Upper lobe of left lung (tissue), 6 donors: ENCODE measurements at places on chromosomes 12 and 14.

DNA sequence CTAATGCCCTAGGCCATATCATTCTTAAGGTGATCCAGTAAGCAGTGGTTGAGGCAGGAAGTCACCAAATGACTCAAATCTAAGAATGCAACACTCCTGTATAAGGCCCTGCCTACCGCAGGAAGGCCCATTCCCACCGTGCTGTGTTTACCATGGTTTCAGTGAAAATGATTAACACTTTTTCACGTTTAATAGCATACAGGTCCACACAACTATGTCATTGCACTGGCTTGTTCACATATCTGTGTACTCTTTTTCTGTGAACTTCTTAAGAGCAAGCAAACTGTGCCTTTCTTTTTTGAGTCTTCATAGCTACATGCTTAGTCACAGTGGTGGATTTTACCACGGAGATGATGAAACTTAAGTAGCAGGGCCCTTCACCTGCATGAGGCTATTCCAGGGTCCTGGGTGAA is 214.9 kb downstream of the CNTN1 start:
- no peak for DNase-seq

- DNase-seq = no peak
These were observed 6.0 kb upstream of the SLC24A4 start for GRCh38 chr14:92316937-92317336.

GRCh38 chr12:1666215-1666614 is 24.7 kb upstream of the ADIPOR2 start:
- no peak for DNase-seq

DNA sequence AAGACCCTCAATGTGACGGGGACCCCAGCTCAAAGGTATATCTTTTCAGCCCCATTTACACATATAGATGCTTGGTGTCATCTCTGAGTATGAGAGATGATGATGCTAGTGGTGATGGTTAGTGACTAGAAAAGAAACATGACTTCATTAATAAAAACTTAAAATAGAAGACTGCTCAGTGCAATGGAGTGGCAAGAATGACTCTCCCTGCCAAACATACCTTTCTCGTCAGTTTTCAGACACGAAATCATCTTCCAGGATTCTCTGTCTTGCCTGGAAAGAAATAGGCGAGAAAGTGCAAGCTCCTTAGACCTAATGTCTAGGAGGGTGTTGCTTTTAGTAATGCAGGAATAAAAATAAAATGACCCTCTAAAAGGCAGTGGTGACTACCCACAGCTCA is 71.7 kb downstream of the TPH2 start:
- no peak for DNase-seq

- DNase-seq = no peak
These were observed 260.0 kb downstream of the CACNA1C start for GRCh38 chr12:2312770-2313169.

DNA sequence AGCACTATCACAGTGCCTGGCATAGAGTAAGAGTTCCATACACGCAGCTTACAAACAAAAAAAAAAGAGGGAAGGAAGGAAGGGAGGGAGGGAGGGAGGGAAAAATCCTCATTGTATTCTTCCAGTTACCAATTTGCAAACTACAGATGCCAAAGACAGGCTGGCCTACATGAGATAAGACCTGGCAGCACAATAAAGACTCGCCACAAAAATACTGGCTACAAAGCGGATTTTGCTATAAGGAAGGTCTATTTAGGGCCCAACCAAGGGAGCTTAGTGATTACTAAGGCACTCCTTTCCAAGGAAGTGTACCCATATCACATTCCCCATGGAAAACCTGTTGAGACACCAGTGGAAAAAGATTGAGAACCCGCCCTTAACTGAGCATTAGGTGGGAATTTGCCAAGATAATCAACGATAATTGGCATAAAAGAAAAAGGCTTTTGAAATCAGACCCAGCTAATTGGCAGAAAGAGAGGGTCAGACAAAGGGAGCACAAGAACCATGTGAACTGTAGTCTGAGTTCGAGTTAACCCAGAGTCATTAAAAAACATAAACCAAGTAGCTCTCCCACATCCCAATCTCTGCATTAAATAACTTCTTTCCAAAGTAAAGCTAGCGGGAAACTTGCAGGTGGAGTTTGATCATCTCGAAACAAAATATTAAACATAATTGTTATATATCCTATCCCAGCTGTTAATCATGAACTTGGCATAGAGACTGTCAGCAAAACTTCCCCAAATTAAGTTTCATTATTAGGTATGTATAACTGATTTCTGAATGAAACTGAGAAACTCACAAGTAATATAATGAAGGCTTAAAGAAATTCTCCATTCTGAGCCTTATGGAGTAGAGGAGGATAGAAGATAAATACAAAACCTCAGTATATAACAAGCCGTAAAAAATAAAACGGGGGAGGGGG is 50.1 kb downstream of the PHLDA1 start:
- DNase-seq = no peak

DNA sequence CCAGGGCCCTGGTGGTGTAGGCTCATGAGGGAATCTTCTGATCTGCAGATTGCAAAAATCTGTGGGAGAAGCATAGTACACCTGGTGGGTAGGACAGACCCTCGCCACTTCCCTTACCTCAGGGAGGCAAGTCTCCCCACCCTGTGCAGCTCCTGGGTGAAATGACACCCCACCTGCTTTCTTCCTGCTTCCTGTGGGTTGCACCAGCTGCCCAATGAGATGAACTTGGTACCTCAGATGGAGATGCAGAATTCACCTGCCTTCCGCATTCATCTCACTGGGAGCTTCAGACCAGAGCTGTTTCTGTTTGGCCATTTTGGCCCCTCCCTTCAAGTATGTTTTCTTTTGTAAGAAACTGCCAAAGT is 4.7 kb downstream of the CLEC2D start:
- no peak for DNase-seq

- no peak for DNase-seq
These were observed 1766.9 kb upstream of the SEL1L start for GRCh38 chr14:83300476-83301064.

- DNase-seq = no peak
These were observed 55.2 kb downstream of the MAP1LC3B2 start for GRCh38 chr12:116614194-116614915.

DNA sequence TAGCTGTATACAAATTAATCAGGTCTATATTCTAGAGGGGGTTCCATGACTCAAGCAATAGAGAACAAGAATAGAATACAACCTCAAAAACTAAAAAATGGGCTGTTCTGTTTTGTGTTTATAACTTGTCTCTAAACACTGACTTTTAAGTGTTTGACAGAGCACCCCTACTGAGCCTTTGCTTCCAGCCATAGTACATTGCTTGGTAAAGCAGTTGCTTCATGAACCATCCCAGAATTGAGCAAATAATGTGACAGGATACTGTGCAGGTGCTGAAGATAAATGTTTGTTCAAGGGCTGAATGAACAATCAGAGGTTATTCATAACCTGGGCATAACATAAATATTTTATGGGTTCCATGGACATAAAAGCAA is 11.5 kb downstream of the SPTSSA start:
- no peak for DNase-seq

GRCh38 chr14:72126561-72126960 is 194.3 kb downstream of the RGS6 start:
- no peak for DNase-seq

GRCh38 chr12:52175371-52176350 is 16.2 kb downstream of the KRT80 start:
- DNase-seq = no peak

DNA sequence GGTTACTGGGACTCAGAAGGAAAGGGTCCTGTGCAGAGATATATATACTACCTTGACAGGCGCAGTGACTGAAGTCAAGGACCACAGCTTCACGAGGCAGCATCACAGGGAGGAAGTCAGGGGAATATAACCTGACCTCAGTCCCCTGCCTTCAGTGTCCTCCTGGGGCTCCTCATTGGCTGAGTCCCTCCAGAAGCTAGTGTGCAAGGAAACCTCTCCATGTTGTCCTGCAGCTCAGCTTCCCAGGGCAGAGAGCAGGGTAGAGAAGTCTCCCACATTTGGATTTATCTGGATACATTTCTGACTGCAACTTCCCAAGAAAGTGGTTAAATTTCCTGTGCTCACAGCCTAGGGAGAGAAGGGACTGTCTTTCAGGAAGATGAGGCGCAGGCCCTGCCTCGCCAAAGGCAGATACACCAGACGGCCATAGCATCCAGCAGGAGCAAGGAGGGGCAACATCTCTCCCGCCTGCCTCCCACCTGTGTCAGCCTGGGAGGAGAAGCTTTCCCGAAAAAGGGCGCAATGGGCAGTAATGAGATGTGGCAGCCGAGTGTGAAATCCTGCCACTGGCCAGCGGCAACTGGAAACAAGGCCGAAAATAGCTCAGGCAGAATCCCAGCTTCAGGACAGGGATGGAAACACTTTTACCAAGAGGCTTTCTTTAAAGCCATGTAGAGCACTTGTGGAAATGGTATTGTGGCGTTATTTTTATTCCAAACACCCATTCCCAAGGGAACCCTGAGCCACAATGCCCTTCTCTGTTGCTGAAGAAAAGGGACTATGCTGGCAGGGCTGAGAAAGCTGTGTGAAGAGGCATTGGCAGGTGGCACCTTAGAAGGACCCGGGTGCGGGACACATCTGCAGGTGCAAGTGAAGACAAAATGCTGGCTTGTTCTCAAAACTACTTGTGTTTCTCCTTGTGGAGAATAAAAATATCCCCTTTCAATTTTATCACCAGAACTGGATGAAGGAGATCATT is 54.9 kb upstream of the HIF1A start:
- peak; percentile 6 for DNase-seq

GRCh38 chr14:21199611-21200560 is 44.0 kb upstream of the OR5AU1 start:
- no peak for DNase-seq

DNA sequence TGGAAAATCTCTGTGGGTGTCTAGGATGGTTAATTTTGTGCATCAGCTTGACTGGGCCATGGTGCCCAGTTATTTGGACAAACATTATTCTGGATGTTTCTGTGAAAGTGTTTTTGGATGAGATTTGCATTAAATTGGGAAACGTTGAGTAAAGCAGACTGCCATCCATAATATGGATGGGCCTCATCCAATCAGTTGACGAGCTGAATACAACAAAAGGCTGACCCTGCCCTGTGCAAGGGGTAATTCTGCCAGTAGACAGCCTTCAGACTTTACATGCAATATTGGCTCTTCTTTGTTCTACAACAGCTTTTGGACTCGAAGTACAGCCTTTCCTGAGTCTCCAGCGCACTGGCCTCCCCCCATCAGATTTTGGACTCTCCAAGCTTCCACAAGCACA is 1.5 kb upstream of the CDKN3 start:
- no peak for DNase-seq

- no peak for DNase-seq
These were observed 1.3 kb downstream of the RAD52 start for GRCh38 chr12:948238-948637.

DNA sequence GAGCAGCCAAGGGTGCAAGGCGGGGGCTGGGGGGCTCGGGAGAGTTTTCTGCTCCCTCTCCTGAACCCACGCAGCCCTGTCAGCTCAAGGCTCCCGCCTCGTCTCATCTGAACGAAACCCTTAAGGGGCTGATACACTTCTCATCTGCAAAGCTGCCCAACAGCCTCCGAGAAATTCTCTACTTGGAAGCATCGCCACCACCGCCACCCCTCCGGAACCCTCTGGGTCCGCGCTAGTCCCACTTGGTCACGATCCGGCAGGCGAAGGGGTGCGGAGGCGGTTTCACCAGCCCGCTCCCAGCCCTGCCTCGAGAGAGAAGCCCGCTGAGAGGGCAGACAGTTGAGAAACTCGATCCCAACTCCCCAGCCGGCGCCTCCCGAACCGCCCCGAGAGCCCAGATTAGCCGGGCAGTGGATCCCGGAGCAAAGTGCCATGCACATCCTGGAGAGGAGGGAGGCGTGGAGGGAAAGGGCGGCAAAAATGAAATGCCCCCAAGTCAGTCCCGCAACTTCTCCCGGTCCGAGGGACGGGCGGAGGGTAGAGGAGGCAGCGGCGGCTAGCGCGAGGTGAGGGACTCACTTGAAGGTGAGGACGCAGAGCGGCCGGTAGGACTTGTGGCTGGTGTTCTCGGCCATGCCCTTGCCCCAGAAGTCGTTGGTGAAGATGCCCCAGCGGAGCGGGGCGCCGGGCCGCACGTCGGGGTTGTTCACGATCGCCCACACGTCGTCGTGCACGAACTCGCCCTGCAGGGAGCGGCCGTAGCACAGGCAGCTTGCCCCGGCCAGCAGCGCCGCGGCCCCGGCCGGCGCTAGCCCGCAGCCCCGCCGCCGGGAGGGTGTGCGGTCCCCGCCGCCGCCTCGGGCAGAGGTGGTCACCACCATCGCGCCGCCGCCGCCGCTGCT is 620 bp downstream of the TMTC1 start:
- DNase-seq = peak; percentile 89

- no peak for DNase-seq
These were observed 277.7 kb downstream of the VRK1 start for GRCh38 chr14:97074856-97075255.

- DNase-seq = peak; percentile 35
These were observed 42.2 kb upstream of the CAPRIN2 start for GRCh38 chr12:30796891-30797371.

- no peak for DNase-seq
These were observed 12.3 kb downstream of the PRPF40B start for GRCh38 chr12:49635656-49636055.

GRCh38 chr14:98229656-98230366 is 1042.2 kb downstream of the BCL11B start:
- no peak for DNase-seq

DNA sequence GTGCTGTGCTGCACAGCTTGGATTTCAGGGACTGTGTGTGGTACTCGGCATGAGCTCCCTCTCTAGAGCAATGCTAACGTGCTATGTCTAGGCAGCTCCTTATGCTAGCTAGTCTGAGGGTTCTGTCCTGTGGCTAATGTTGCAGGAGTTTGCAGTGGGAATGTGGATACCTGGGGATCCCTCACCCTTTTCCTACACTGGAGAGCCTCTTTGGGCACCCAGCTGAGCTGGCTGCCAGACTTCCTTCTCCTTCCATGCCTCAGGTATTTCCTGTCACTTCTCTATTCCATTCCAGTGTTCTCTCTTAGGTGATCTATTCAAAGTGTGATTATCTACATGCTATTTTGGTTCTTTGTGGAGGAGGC is 64.9 kb downstream of the FBXO33 start:
- no peak for DNase-seq

DNA sequence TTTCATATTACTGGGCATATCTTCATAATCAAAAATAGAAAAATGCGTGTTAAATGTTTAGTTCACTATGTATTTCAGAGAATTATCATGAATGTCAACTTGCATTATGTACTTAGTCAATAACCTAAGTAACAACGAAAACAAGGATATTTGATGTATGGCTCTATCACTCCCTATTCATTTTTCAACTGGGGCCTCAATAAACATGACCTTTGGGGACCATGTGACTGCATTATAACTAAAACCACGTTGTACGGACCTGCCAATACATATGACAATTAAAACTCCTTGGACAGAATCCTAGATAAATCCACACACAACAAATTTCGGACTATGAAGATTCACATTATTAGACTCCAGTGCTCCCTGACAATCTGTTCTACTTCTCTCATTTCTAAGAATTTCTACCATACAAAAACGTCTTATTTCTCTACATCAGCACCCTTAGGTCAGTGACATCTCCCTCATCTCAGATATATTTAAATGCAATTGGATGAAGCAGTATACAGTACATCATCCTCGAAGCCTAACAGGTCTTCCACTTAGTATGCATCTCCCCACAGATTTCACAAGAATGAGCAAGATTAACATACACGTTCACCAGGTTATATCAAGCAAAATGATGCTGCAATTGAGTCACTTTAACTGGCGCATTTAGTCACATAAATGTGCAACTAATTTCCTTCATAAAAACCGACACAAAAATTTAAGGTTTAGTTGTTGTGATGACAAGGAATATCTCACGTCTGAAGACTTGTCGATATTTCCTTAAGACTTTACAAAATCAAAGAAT is 1.5 kb downstream of the UBE2N start:
- no peak for DNase-seq
